Muscle of back (tissue), 13 donors: ENCODE measurements at places on chromosomes 13 and 19.

DNA sequence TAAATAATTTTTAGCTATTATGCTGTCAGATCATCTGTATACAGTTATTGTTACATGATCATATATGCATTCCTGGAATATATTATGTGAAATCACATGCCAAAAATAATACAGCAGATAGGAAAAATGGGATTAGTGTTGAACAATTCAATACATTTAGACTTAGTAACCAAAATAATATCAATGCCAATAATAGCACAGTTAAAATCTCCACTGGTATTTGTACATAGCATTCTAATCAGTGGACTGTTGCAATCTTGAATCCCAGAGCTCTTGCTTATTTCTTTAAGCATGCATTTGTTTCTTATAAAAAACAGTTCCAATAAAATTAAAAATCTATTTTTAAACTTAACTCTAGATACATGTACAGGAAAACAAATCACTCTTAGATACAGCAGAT, 2772.2 kb downstream of the PCDH9 start:
- peak; percentile 19 for DNase-seq

DNA sequence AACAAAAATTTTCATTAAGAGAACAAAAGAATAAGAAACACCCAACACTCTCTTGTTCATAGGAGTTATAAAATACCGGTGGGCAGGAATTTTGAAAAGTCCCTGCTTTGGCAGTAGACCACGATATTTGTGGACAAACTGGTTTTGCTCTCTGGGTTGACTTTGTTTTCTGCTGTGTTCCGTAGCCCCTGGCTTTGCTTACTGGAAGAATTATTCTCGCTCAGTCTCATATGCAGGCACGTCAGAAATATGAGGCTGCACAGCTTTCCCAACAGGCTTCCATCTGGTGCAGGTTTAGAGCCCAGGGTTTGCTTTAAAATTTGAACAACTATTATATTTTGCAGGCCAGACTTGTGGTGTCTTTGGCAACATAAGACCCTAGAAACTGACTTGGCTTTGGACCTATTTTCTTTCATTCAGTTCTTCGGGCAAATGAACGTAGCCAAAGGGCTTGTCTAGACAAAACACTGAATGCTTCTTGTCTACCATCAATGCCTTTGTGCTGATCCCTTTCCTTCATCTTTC, 2012.6 kb downstream of the PCDH9 start:
- no peak for DNase-seq

GRCh38 chr19:41206456-41206855, 12.6 kb upstream of the AXL start:
- DNase-seq, result no peak

DNA sequence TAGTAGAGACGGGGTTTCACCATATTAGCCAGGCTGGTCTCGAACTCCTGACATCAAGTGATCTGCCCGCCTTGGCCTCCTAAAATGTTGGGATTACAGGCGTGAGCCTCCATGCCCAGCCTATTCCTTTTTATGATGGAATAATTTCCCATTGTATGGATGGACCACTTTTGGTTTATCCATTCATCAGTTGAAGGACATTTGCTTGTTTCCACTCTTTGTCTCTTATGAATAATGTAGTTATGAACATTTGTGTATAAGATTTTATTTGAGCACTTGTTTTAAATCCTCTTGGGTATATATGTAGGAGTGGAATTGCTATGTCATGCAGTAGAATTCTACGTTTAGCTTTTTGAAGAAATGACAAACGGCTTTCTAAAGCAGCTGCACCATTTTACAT, 23.3 kb downstream of the FBXO27 start:
- DNase-seq, result no peak

- DNase-seq, result no peak
Observed at GRCh38 chr19:34662919-34663318, 14.0 kb downstream of the SCGB2B2 start.

- DNase-seq, result no peak
Observed at GRCh38 chr13:48562296-48563066, 29.6 kb upstream of the RCBTB2 start.

GRCh38 chr13:112061367-112062061, 5.4 kb upstream of the SOX1 start:
- no peak for DNase-seq

- no peak for DNase-seq
Observed at GRCh38 chr19:4649392-4650047, 10.2 kb downstream of the TNFAIP8L1 start.

GRCh38 chr19:12244370-12244769, 50.3 kb downstream of the ZNF44 start:
- no peak for DNase-seq

DNA sequence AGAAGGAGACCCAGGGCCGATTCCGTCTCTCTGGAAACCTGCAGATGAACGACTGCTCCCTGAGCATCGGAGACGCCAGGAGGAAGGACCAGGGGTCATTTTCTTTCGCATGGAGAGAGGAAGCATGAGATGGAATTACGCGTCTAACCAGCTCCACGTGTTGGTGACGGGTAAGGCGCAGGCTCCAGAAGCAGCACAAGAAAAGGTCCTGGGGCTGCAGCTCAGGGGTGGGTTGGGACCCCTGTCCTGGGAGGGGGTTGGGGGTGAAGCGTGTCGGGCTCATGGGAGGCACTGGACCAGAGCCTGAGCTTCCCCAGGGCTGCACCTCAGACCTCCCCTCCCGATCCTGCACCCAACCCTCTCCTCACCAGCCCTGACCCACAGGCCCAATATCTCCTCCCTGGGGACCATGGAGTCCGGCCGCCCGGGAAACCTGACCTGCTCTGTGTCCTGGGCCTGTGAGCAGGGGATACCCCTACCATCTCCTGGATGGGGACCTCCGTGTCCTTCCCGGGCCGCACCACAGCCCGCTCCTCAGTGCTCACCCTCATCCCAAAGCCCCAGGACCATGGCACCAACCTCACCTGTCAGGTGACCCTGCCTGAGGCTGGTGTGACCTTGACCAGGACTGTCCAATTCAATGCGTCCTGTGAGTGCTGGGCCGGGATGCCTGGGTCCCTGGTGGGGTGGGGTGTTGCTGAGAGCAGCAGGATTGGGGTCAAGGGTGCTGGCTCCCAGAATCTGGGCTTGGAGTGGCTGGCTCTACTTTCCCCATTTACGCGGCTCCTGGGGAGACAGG, 39.6 kb upstream of the CD33 start:
- no peak for DNase-seq

- DNase-seq, result no peak
Observed at GRCh38 chr13:41658057-41658661, 200.8 kb downstream of the RGCC start.

GRCh38 chr19:10625003-10625761, at the start of gene SLC44A2:
TSS of gene SLC44A2 (plus strand) at chr19:10625553. CDS start at chr19:10625634, 81 bp downstream.
- DNase-seq, result peak; percentile 95
